ENCODE measurements at places on chromosomes 7 and 10.

GRCh38 chr10:96626795-96627194 lies 40.0 kb upstream of the TM9SF3 start:
- no peak for DNase-seq

- no peak for DNase-seq
Measured at GRCh38 chr7:131471250-131472004, 85.0 kb downstream of the PODXL start.

DNA sequence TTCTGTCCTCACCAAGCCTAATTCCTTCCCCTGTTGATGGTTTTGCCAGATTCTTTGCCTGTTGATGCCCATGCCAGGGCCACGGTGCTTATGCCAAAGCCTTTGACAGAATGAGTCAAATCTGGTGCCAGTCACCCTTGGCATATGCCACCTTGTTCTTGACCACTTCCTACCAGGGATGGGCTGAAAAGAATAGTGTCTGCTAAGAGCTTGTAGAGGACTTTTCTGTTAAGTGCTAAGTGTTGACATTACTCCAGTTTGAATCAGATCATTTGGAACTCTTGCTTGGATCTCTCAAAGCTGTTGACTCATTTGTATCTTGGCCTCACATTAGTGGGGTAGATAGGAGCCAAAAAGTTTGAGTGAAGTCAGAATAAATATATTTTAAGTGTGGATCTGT lies 661.2 kb downstream of the AUTS2 start:
- DNase-seq: no peak

GRCh38 chr7:117781707-117782106 lies 91.5 kb downstream of the CTTNBP2 start:
- no peak for DNase-seq
